ENCODE measurements at places on chromosomes 5 and 9.

DNA sequence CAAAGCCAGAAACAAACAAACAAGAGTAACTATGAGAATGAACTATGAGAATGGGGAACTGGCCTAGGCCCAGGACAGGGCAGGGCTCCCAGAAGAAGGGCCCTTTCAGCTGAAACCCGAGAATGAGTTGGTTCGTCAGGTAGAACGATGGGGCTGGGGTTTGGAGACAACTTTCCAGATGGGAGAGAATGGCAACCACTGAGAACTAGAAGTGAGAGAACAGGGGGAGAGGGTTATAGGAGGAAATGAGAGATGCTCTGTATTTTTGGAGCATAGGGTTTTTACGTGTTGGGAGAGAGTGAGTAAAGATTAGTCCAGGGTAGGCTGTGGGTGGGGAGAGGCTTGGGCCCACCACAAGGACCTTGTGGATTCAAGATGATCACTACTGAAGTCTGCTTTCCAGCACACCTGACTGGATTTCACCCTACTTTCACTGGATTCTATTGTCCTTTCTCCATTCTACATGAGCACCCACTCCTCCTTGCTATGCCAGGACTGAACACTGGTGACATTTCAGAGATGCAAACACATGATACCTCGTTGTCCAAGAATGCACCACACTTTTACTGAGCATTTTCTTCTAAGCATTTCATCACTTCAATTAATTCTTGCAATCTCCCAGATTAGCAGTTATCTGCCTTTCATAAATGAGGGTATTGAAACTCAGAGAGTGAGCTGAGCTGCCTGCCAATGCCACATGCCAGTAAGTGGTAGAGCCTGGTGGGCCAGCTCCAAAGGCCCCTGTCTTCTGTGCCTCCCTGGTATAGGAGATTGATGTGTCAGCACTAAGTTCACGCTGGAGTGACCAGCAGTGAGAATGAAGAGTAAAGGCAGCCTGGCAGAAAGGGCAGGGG, 3.2 kb upstream of the TMEM268 start:
- no peak for DNase-seq

DNA sequence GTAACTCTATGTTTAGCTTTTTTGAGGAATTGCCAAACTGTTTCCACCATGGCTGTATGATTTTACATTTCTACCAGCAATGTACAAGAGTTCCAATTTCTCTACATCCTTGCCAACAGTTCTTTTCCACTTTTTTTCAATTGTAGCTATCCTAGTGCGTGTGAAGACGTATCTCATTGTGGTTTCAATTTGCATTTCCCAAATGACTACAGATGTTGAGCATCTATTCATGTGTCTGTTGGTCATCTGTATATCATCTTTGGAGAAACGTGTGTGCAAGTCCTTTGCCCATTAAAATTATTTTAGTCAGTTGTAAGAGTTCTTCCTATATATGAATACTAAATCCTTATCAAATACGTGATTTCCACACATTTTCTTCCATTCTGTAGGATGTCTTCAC, 6.5 kb downstream of the SLC25A48 start:
- no peak for DNase-seq

DNA sequence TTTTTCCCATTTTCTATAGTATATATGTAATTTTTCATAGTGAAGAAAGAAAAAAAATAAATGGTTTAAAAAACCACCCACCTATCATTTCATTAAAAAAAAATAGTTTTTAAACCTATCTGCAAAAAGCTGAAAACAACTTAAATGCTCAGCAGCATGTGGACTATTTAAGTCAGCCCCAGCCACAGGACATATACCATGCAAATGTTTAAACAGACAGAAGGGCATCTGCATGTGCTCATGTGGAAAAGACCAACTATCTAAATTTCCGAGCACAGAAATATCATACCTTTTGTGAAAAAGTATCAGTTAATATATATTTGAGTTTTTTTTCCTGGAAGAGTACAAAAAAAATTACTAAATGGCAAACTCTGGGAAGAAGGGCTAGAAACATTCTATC, 143.4 kb downstream of the EPB41L4A start:
- no peak for DNase-seq

- no peak for DNase-seq
Observed at GRCh38 chr5:60340965-60341471, 358.9 kb downstream of the DEPDC1B start.

GRCh38 chr9:36566813-36567221, 5.9 kb upstream of the MELK start:
- DNase-seq: no peak

DNA sequence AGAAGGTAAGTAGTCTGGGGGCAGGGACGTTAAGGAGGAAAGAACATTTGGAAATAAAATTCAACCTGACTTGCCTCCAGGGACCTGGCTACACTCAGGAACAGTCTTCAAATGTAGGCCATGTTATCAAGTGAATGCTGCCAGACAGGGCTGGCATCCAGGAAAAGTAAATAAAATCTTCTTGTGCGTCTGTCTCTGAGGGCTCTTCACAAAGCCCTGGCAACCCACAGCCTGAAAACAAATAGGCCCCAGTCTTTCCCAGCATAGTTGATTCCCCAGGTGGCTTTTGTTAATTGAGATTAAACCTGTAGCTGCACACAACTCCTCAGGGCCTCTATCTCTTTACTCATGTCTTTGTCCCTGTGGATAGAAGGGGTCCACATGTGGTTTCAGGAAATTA, 55.4 kb downstream of the STK32A start:
- no peak for DNase-seq

DNA sequence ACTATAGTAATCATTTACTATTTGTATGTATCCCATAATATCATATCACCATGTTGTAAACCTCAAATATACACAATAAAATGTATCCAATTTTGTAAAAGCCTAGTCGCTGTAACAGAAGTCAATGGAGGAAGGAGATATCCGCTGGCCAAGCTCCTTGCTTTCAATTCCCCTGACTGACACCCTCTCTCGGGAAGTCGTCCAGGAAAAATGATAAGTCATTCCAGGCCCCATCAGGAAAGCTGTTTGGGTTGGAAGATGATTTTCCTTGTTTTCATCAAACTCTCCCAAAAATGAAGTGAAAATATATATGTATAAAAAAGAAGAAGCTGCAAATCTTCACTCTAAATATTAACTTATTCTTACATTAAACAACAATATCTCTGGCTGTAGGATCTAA, 52.2 kb upstream of the GABRB2 start:
- no peak for DNase-seq

DNA sequence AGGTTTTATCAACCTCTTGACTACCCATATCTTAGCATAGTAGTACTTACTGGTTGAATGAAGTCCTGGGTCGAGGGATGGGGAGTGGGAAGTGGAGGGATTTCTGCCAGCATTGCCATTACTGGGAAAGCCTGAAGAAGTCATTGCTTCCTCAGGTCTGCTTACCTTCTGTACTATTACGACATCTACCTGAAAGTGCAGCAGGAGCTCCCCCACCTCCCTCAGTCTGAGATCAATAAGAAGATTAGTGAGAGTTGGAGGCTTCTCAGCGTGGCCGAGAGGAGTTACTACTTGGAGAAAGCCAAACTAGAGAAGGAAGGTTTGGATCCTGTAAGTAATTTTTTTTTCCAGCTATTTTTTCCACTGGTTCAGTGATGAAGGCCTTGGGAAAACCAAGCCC, 5.8 kb downstream of the HMGXB3 start:
- no peak for DNase-seq

DNA sequence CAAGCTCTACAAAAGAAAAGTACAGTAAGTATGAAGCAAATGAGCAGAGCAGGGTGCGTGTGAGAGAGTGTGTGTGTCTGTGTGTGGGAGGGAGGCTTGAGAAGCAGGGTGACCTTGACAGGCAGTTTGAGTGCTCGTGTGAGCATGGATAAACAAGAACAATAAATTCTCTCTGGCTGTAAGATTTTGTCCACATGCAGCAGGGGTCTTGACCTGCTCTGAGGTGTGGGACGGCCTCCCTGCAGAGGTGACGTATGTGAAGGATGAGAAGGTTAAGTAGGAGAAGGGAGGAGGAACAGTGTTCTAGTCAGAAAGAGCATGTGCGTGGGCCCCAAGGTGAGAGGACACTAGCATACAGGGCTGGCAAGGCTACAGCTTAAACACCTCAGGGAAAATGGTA, 49.0 kb downstream of the SPTLC1 start:
- DNase-seq: no peak

GRCh38 chr5:169696621-169697510, 59.8 kb downstream of the DOCK2 start:
- peak; percentile 34 for DNase-seq
